ENCODE measurements at places on chromosomes 7 and 10. TPM values are rescaled to one million over a fixed set of nuclear protein-coding genes. Genes with fewer than 3 reads are reported as not detected.

GRCh38 chr7:141013345-141013715, 1.4 kb downstream of the MRPS33 start:
- no peak for DNase-seq

DNA sequence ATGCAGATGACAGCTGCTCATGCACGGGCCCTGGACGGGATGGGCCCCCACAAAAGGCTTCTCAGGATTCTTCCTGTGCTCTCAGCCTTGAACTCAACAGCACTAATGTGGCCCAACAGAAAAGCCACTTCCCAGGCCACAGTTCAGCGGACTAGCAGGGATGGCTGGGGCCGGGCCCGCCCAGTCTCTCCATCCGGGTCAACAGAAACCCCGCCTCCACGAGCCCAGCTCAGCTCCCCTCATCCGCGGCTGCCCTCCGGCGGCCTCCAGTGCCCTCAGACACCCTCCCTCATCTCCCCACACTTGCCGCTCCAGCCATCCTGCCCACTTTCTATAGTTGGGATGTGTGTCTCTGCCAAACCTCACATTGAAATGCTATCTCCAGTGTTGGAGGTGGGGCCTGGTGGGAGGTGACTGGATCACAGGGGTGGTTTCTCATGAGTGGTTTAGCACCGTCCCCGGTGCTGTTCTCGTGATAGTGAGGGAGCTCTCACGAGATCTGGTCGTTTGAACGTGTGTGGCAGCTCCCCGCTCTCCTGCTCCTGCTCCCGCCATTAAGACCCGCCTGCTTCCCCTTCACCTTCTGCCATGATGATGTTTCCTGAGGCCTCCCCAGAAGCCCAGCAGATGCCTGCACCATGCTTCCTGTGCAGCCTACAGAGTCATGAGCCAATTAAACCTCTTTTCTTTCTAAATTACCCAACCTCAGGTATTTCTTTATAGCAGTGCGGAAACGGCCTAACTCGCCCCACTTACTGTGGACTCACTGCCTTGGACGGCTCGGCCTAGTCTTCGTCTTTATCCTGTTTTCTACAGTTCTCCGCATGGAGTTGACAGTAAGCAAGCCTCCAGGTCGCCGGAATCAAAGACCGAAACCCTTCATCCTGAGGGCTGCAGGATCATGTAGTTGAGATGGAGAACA, 169.9 kb upstream of the RNF32 start:
- no peak for DNase-seq

DNA sequence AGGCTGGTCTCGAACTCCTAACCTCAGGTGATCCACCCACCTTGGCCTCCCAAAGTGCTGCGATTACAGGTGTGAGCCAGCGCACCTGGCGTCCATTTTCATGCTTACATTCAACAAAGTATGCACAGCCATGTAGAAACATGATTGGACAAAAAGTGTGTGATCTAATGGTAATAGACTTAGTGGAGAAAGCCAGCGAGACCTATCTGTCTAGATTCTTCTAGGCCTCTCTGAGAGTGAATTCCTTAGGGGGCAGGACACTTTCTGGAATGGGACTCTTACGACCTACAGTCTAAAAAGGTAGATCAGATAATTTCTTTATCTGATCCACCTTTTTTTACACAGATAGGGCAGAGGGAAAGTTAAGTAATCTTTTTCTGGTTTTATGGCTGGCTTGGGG, 46.3 kb upstream of the SDK1 start:
- no peak for DNase-seq

- DNase-seq, result no peak
These were observed 74.0 kb downstream of the POU6F2 start for GRCh38 chr7:39051707-39052106.

Gene TSPAN15
- polyA plus RNA-seq, result 46.8 TPM

DNA sequence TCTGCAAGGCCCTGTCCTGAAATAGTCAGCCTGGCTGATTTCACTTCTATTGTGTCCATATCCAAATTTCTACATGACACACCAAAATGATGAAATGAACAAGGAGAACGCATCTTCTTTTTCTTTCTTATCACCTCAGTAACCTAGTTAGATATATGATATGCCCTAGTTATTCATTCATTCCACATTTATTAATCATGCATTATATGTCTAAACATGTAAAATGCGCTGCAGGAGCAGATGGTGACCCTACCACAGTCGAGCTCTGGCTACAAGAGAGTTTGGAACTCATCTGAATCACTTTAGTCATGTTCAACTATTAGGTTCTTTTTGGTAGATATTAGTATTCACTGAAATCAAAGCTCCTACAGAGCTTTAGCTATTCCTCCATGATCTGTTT, 31.8 kb upstream of the VPS41 start:
- no peak for DNase-seq

DNA sequence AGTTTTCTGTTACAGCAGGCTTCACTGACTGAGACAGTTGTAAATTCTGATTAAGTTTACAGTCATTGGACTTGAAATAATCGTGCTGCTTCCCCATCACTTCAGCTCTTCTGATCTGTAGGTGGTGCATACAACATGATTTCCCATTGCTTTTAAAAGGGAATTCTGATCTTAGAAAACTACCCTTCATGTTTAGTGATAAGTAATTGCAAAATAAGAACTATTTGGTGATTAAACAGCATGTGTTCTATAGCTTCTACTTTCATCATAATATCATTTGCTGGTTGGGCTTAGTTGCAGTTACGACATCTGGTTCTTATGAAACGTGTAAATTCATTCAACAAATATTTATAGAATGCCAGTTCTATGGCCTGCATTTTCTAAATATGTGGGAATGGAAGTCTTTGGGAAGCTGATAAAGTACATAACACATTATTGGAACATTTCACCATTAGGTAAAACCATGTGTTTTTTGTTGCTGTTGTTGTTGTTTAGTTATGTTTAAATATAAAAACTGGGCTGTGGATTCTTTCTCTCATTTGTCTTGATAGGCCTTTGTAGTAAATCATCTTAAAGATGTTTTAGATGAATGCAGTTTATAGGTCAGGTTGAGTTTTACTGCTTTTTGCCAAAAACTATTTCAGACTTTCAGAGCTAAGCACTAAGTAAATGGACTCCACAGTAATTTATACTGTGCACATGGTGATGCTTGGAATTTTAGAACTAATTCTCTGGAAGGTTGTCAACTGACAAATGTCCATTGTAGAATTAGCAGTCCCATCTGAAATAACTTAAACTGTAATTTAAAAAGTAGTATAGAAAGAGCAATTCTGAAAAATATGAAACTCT, 13.1 kb downstream of the GNAI1 start:
- no peak for DNase-seq

DNA sequence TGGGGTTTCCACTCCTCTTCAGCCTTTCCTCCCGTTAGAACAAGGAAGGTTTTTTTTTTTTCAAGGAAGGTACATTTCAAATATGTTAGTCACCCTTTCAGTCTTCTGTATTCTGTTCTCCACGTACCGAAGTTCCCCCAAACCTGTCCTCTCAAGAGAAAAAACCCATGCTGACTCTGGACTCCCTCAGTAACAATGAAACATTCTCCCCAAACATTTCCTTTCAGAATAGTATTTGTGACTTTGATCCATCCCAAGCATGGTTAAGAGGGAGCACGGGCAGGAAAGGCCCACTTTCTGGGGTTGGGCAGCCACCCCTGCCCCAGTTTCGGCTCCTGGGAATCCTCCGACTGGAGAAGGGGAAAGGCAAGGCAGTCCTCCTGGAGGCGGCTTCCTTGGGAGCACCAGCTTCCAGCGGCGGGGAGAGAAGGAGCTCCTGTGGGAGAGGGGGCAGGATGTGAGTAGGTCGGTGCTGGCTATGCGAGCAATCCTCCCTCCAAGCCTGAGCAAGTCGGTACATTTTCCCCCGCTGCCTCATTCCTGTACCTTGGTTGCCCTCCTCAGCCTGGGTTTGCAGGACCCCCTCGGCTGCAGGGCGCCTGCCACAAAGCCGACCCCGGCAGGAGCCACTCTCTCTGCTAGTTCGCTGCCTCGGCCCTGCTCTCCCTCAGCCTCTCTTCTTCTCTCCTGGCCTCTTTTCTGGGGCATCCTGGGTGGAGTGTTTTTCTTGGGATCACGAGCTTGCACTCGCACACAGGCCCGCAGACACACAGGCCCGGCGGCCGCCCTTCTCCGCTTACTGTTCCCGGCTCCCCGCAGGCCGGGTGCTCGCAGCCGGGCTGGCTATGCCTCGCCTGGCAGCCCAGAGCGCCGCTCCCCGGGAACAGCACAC, 2.1 kb upstream of the HOXA1 start:
- DNase-seq, result no peak

DNA sequence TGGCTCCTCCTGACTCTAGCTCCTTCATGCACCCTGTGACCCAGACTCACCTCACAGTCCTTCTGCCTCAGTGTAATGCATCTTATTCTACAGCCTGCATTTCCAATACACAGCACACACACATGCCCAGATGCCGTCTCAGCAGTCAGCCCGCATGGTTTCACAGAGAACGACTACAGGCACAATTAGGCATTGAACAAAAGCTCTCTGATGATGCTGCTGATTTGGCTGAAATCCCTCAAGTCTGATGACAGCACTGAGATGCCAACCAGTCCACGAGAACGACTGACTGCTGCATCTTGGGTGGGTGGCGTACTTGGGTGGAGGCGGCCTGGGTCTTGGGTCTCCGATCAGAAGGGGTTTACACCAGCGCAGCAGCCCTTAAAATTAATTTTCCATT, 200.4 kb downstream of the TAX1BP1 start:
- DNase-seq, result no peak

- no peak for DNase-seq
These were observed 17.5 kb upstream of the TEX36 start for GRCh38 chr10:125700355-125700911.

DNA sequence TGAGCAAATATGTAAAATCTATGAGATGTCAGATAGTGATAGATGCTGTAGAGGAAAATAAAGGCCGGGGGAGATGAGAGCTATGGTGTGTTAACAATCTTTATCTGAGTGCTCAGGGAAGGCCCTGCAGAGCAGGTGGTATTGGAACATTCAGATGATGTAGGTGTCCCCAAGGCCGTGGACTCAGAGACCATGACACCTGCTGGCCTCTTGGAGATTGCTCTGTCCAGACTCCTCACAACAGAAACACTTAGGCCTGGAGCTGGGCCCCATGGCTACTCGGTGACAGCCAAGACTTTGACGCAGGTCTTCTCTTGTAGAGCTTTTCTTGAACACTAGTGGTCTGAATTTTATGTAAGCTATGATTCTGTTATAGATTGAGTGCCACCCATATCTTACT, 13.3 kb downstream of the AKR1E2 start:
- no peak for DNase-seq

- peak; percentile 54 for DNase-seq
These were observed 233.6 kb upstream of the BMPER start for GRCh38 chr7:33671531-33672262.

- peak; percentile 57 for DNase-seq
These were observed 232.6 kb upstream of the AUTS2 start for GRCh38 chr7:69365651-69366192.

GRCh38 chr7:108134486-108134885, 4.3 kb upstream of the LAMB4 start:
- DNase-seq, result no peak

Gene COG5
- polyA plus RNA-seq, result 36.7 TPM

- no peak for DNase-seq
These were observed 438.9 kb downstream of the DNAJB6 start for GRCh38 chr7:157775560-157776332.

GRCh38 chr10:67036808-67037207, 111.0 kb downstream of the LRRTM3 start:
- DNase-seq, result no peak

DNA sequence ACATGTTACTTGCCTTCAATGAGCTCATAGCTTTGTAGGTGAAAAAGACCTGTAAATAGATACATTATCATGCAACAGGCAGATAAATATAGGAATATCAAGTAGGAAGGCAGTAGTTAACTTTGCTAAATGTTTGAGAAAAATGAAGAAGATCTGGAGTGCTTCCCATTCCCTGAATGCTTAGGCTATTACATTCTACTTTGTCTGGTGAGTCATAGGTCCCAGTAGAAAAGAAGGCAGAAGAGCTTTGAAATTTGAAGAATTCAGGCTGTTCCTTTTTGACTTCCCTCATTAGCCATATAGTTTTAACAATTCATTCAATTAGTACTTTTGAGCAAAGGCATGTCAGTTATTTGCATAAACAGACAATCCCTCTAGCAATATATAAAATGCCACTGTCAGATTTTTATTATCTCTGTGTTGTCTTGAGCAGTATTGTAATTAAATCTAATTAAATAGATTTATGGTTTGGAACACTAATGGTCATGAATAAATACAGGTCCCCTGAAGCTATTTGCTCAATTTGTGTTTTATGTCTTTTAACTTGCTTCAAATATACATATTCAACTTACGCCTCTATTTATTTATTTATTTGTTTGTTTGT, 875.0 kb downstream of the REEP3 start:
- DNase-seq, result no peak

- DNase-seq, result no peak
These were observed 9.9 kb downstream of the SGMS1 start for GRCh38 chr10:50613726-50614443.

Gene HSPA14
- polyA plus RNA-seq, result 18.8 TPM

DNA sequence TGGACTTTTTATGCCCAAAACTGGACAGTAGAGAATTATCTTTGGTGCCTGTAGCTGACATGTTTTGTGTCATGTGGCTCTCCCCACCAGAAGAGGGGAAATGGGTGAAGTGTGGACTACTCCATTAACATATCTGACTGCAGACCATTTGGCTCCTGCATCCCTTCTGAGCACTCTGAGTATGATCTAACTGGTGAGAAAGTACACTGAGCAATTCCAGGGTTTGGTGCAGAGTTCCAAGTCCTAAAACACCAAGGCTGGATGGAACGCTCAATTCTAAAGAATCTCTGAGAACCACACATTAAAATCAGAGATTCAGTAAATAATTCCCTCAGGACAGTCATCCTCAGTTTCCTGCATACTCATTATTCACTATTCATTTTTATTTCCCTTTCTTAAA, 22.8 kb upstream of the OSBPL3 start:
- no peak for DNase-seq

DNA sequence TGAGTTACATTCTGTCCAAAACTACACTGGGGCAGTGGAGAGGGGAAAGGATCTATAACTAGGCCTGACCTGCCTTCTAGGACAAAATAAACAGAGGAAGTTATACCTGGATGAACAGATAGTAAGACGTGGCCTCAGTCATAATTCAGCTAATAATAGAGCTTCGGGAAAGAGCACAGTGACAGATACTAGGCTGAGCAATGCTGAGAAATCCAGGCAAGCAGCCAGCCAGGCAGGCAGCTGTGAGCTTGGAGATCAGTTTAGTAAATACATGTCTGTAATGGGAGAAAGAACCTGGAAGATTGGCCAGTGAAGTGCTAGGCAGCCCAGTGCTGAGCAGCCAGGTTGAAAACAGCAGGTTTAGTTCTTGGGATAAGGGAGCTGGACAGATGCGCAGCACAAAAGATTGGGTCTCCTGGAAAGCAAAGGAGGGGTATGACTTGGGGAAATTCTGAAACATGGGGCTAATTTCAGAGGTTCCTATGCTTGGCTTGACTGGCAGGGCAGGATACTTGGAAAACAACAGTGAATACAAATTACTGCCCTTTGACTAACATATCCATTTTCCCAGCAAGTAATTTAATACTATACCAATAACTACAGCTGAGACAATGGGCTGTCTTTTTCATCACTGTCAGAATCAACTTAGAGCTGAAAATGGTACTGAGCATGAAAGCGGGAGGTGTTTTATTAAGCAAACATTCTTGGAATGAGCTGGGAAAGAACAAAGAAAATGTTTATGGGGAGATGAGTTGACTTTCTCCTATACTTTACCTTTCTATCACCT, 140.8 kb downstream of the DGKB start:
- no peak for DNase-seq

- DNase-seq, result no peak
These were observed 92.6 kb downstream of the JAZF1 start for GRCh38 chr7:28088032-28088431.

Gene KLF14
- 0.88 TPM for polyA plus RNA-seq

Gene CYP2C19
- polyA plus RNA-seq, result not detected

Gene TFPI2
- 10.8 TPM for polyA plus RNA-seq
